ENCODE measurements at places on chromosomes 6 and 20.

DNA sequence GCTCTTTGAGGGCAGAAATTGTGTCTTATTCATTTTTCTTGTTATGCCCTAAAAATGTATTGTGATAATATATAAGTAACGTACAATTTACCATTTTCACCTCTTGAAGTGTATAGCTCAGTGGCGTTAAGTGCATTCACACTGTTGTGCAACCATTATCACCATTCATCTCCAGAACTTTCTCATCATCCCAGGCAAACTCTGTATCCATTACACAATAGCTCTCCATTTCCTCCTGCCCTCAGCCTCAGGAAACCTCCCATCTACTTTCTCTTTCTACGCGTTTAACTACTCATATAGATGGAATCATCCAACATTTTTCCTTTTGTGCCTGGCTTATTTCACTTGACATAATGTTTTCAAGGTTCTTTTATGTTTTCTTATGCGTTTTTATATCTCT lies 184.6 kb downstream of the ESR1 start:
- DNase-seq, result no peak

DNA sequence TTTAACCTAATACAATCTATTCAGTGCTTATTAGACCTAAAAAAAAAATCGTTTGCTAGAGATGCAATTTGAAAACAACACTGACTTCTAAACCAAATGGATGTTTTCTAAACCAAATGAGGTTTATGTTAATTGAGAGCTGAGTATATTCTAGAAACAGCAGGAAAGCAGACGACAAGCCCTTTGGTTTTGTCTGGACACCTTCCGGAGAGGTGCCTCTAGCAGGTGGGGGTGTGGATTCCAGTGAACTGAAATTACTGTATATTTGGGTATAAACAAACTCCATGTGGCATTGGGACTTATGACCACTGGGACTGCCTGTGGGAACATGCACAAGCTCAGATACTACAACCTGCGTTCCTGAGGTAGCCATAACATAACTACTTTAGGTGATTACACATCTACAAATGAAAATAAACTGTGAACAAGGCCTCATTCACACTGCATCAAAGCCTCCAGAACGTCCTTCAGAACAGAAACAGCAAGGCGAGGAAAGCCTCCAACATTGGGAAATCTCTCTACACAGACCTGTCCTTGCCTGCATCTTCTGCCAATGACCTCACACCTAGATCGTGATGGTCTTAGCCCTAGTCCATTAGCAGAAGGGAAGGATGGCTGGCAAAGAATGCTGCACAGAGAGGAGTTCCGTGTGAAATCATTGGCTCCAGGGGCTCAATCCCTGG lies 206.8 kb upstream of the FOXQ1 start:
- no peak for DNase-seq

DNA sequence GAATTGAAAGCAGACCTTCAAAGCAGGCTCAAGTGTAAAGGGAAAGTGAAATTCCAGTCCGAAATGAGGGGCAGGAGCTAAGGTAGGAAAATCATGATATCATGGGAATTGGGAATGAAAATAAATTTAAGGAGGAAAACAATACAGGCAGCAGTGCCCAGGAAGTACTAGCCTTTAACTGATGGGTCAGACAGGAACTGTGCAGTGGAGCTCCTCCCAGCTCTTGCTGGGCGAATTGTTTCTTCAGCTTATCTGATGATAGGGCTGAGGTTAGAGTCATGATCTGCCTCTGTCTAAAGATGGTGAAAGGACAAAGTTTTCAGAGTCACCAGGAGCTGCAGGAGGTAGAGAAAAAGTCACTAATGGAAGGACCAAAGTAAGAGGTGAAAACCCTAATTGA lies 457.9 kb upstream of the PTCHD4 start:
- DNase-seq, result no peak

DNA sequence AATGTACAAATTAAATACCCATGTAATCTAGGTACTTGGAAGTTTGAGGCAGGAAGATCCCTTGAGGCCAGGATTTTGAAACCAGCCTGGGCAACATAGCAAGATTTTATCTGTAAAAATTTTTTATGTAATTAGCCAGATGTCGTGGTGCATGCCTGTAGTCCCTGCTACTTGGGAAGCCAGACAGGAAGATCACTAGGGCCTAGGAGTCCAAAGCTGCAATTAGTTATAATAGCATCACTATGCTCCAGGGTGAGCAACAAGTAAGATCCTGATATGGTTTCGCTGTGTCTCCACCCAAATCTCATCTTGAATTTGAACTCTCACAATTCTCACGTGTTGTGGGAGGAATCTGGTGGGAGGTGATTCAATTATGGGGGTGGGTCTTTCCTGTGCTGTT lies 535.8 kb downstream of the TENT5A start:
- no peak for DNase-seq

DNA sequence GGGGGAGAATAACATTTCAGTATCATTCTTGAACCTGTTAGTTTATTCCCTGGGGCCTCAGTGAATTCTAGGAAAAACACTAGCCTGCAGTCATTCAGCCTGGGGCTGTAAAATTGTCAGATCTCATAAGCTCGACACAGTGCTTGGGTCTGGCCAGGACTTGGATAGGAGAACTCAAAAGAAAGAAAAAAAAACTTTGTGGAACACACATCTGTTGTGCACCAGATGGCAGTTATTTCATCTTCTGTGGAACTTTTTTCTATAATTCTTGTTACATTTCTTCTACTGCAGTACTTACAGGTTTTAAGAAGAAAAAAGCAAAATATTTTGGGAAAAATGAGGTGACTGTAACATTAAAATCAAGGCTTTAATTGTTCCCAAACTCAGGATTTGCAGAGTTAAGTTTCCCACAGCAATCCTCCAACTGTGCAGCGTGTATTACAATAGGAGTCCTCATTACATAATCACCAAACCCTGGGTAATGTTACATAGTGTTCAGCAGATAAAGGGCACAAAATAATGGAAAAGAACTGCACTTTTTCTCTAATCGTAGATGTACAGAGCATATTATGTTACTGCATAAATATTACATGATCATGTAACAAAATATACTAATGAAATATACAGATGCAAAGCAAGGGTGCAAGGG lies 531.1 kb upstream of the CITED2 start:
- no peak for DNase-seq

- DNase-seq, result peak; percentile 20
Measured at GRCh38 chr6:63636518-63637021, 968 bp downstream of the PHF3 start.

- no peak for DNase-seq
Measured at GRCh38 chr6:7675353-7675945, 50.5 kb upstream of the BMP6 start.

DNA sequence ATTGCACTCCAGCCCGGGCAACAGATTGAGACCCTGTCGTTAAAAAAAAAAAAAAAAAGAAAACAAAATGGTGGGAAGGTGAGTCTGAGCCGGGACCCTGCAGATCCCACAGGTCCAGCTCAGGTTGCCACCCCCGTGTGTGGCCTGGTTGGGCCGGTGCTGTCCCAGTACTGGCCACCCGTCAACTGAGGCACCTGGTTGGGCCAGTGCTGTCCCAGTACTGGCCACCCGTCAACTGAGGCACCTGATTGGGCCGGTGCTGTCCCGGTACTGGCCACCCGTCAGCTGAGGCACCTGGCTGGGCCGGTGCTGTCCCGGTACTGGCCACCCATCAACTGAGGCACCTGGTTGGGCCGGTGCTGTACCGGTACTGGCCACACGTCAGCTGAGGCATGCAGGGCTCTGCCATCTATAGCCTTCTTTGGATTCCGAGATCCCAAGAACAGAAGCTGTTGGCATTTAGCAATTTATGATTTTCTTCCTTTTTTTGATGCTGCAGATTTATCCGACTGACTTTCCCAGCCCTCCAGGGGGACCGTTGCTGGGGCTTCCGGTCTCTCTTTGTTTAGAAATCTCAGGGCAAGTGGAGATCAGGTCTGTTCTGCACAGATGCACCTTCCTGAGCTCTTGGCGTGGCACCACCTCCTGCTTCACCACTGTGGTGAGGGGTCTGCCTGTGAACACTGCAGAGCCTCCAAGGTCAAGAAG lies 113.8 kb downstream of the SYCP2 start:
- DNase-seq, result no peak

DNA sequence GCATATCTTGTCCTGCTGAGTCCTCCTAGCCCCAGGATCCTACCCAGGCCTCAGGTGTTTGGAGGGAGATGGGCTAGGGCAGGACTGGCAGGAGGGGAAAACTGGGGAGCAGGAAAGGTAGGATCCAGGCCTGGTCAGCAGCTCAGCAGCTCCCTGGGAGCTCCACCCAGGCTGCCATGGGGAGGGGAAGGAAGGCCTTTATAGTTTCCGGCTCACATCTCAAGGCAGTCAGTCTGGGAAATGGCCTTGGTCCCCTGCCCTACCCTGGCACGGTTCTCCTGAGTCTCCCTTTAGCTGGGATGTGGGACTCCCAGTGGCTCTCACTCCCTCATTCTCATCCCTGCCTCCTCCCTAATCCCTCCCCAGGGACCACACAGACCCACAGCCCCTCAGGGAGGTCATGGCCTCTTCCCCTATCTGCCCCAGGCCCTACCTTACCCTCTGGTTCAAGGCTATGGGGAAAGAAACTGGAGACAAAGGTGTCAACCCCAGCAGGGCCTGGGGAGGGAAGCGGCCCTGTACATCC lies 1.6 kb downstream of the SLC44A4 start:
- no peak for DNase-seq

DNA sequence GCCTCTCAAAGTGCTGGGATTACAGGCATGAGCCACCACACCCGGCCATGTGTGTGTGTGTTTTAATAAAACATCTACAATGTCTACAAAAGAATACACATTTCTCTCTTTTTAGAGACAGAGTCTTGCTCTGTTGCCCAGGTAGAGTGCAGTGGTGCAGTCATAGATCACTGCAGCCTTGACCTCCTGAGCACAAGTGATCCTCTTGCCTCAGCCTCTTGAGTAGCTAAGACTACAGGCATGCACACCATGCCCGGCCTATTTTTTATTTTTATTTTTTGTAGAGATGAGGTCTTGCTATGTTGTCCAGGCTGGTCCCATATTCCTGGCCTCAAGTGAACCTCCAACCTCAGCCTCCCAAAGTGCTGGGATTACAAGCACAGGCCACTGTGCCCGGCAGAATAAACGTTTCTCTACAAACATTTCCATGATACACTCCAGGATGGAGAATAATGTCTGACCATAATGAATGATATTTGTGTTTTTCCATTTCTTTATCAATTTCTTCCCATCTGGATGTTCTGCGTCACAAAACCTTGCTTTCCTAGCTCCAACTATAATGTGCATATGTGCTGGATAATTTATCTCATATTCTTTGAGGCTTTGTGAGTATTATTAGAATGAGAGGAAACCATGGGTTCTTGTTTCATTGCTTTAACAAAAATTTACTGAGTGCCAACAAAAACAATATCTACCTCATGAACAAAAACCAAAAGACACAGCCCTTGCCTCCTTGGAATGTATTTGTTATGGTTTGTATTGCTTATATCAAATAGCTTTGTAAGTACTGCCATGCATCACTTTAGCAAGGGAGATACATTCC lies 28.6 kb upstream of the CCN2 start:
- peak; percentile 84 for DNase-seq

DNA sequence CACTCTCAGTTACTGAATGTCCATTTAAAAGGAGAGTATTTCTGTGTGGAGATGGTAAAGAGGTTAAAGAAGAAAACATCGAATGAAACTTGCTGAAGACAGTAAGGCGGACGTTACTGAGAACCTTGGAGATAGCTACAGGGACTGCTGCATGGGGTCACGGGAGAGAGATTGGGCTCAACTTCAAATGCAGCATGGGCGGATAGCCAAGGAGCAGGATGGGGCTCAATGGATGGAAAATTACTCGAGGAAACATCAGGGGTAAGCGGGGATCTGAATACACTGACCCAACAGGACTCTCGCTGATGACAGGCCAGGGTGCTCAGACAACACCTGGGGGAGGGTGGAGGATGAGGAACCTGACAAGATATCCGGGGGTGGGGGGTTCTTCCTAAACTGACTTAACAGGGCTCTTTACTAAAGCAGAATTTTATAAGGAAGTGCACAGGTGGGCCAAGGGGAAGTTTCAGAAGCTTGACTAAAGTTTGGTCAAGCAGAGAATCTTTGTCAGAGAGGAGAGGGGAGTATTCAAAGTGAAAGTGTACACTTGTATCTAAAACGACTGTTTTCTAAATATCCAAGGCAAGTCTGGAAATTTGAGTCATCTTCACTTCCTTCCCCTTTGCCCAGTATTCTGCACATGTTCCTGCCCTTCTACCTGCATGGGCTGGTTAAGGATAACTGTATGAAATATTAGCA lies 22.8 kb downstream of the ECT2L start:
- no peak for DNase-seq

DNA sequence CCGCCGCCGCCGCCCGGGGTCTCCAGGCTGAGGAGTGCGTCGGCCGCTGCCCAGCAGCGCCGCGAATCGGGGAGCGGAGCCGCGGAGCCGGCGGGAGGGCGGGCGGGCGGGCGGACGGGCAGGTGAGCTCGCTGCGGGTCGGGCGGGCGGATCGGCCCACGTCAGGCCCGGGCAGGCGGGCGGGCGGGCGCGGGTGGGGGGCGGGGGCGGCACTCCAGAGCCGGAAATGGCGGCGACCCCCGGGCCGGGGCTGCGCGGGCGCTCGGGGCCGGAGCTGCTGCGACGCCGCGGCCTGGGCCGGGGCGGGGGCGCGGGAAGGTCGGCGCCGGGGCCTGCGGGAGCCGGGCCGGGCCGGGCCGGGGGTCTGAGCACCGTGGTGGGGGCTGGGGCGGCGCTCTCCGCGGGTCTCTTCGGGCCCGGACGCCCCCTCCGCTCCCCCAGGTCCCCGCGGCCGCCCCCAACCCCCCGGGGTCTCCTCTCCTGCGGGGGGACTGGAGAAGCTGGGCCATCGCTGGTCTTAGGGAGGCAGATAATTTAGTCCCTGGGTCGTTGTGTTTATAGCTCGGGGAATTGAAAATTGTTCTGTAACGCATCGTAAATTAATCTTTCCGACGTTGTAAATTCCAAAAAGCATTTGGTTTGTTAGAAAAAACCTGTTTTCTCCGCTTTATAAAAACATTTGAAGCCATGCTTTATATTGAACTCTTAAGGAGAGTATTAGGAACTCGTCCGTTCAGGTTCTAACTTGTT lies 451 bp downstream of the DNAJC5 start:
- DNase-seq, result no peak

- DNase-seq, result no peak
Measured at GRCh38 chr6:41680182-41680965, 42.1 kb downstream of the MDFI start.

DNA sequence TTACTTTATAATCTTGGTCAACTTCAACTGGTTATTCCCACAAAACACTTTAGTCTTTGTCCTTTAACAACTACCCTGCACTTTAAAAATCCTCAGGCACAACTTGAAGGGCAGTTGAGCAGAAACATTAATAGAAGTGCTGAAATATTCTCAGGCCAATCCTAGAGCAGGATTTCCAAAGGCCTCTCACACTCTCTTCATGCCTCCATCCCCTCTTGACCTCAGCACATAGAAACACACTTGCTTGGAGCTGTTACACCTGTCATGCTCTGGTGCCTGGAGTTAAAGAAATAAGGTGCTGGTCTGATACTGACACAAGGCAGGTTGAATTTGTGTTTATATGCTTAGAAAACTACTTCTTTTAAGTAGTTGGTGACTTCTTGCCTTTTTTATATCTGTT lies 618.8 kb upstream of the POU3F2 start:
- no peak for DNase-seq

GRCh38 chr6:157393669-157394327 lies 12.8 kb downstream of the ZDHHC14 start:
- no peak for DNase-seq

Measured in HCEC 1CT (cell line).